ENCODE measurements at places on chromosomes 7 and 10.

GRCh38 chr7:29771081-29771816 lies 35.1 kb upstream of the WIPF3 start:
- no peaks in the 10 kb centered on the region for H3K27me3 ChIP-seq
- no peaks in the 10 kb centered on the region for H3K4me1 ChIP-seq
- H3K4me3 ChIP-seq, result no peak overlapping the region
- ATAC-seq, result no peak
- H3K27ac ChIP-seq, result no peak overlapping the region

GRCh38 chr7:67484244-67484751 lies 487.7 kb downstream of the TYW1 start:
- ATAC-seq, result peak; percentile 50
- H3K27me3 ChIP-seq, result no peaks in the 10 kb centered on the region
- no peaks in the 10 kb centered on the region for H3K4me1 ChIP-seq

GRCh38 chr7:92622685-92623084 lies 32.5 kb upstream of the FAM133B start:
- H3K27me3 ChIP-seq, result no peaks in the 10 kb centered on the region
- ATAC-seq, result no peak
- peaks cover 5% of the 10 kb centered on the region for H3K4me1 ChIP-seq
- no peak overlapping the region for H3K4me3 ChIP-seq

GRCh38 chr7:14717816-14718215 lies 184.7 kb downstream of the DGKB start:
- H3K36me3 ChIP-seq, result no peaks in the 10 kb centered on the region
- no peak overlapping the region for H3K4me3 ChIP-seq
- H3K27me3 ChIP-seq, result no peaks in the 10 kb centered on the region
- no peaks in the 10 kb centered on the region for H3K4me1 ChIP-seq
- no peak for ATAC-seq

- no peak overlapping the region for H3K27ac ChIP-seq
- H3K27me3 ChIP-seq, result no peaks in the 10 kb centered on the region
- H3K4me1 ChIP-seq, result no peaks in the 10 kb centered on the region
- no peaks in the 10 kb centered on the region for H3K36me3 ChIP-seq
These were observed 101.9 kb upstream of the PIP4K2A start for GRCh38 chr10:22816298-22816653.

- H3K4me1 ChIP-seq, result no peaks in the 10 kb centered on the region
- no peak for ATAC-seq
- no peaks in the 10 kb centered on the region for H3K36me3 ChIP-seq
- no peak overlapping the region for H3K4me3 ChIP-seq
- H3K27ac ChIP-seq, result no peak overlapping the region
These were observed 457.3 kb downstream of the ETV1 start for GRCh38 chr7:13532028-13532753.

DNA sequence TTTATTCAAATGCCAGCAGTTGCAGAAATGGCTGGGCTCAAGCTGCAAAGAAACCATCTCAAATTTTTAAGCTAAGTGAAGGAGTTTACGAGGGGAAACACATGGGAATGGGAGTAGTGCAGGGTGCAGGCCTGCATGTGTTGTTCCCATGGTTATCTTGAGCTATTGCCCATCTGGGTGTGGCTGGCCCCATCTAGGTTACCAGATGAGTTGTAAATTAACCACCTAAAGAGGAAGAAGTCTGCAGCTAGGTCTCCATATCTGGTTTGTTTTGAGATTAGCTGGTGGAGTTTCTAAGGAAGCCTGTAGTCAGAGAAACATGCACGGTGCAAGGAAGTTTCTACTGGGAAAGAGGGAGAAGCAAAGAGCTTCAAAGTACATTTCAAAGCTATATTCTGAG lies 23.3 kb upstream of the STEAP2 start:
- H3K27me3 ChIP-seq, result no peaks in the 10 kb centered on the region
- ATAC-seq, result no peak
- H3K4me1 ChIP-seq, result no peaks in the 10 kb centered on the region
- H3K27ac ChIP-seq, result no peak overlapping the region

GRCh38 chr10:21720090-21720489 lies 186.1 kb downstream of the MLLT10 start:
- ATAC-seq, result no peak
- peaks cover 29% of the 10 kb centered on the region for H3K36me3 ChIP-seq
- peaks cover 5% of the 10 kb centered on the region for H3K4me1 ChIP-seq

- no peak for ATAC-seq
- no peaks in the 10 kb centered on the region for H3K27me3 ChIP-seq
- H3K4me1 ChIP-seq, result peaks cover 3% of the 10 kb centered on the region
- H3K4me3 ChIP-seq, result no peak overlapping the region
These were observed 2.1 kb downstream of the ADD3 start for GRCh38 chr10:110009736-110010475.

DNA sequence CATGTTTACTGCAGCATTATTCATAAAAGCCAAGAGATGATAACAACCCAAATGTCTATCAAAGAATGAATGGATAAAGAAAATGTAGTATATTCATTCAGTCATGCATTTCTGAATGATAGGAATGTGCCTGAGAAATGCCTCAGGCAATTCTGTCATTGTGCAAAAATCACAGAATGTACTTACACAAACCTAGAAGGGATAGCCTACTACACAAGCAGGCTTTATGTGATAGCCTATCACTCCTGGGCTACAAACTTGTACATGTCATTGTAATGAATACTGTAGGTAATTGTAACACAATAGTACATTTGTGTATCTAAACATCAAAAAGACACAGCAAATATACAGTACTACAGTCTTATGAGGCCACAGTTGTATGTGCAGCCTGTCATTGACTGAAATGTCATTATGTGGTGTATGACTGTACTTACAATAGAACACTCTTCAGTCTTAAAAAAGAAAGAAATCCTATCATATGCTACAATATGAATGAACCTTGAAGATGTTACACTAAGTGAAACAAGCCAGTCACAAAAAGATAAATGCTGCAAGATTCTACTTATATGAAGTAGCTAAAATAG lies 141.8 kb upstream of the GPR22 start:
- no peak overlapping the region for H3K4me3 ChIP-seq
- no peak for ATAC-seq
- no peaks in the 10 kb centered on the region for H3K4me1 ChIP-seq
- no peaks in the 10 kb centered on the region for H3K27me3 ChIP-seq

DNA sequence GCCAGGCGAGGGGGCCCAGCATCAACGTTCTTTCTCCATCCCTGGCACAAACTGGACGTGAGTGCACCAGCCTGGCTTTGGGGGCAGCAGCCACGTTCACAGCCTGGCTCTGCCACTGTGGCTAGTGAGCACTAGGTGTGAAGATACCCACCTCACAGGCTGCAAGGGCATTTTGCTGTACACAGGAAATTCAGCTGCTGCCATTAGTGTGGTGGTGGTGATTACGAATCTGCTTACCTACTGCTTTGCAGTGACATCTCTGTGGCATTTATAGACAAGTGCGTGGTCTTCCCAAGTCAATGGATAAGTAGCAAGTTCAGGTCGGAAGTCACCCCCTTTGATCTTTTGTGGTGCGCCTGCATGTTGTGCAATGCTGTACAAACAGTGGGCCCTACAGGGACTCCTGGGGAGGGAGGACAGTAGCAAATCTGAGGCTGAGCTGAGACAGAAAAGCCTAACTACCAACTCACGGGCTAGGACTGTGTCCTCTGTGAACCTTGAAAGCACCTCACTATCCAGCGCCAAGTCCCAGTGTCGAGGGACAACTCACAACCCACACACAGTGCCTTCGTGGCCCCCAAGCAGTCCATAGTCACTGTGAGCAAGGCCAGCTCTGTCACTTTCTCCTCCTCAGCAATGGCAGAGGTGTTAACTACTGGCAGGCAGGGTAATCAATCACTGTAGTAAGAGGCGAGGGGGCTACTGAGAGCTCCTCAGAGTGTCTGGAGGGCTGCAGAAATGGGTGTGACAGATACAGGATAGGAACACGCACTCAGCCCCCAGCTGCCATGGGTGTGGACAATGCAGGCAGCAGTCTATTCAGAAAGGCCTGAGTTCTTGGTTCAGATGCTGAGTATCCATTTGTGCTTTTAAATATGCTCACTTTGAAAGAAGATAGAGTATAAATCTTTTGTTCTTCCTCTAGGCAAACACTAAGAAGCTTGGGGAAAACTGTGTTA lies 17.0 kb upstream of the MMP21 start:
- peak; percentile 9 for ATAC-seq
- H3K4me3 ChIP-seq, result no peak overlapping the region
- no peak overlapping the region for H3K27ac ChIP-seq
- H3K27me3 ChIP-seq, result no peaks in the 10 kb centered on the region
- H3K4me1 ChIP-seq, result no peaks in the 10 kb centered on the region
- no peaks in the 10 kb centered on the region for H3K36me3 ChIP-seq

DNA sequence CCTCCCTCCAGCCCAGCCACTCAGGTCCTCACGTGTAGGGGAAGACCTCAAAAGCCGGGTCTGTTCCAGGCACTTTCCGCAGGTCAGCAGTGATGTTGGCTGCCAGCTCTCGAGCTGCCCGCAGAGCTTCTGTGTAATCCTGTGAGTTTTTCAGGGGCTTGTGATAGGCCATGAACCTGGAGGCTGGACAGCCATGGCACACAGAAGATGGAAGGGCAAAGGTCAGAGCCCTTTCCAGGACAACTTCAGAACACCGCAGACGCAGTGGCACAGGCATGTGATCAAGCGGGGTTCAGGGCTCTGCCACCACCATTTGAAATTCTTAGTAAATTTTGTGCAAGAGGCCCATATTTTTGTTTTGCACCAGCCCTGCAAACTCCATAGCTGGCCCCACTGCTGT lies 24.0 kb downstream of the NPC1L1 start:
- H3K27me3 ChIP-seq, result no peaks in the 10 kb centered on the region
- no peak for ATAC-seq
- peaks cover 3% of the 10 kb centered on the region for H3K36me3 ChIP-seq
- H3K4me1 ChIP-seq, result no peaks in the 10 kb centered on the region

GRCh38 chr7:18387191-18387735 lies 108.3 kb upstream of the HDAC9 start:
- no peaks in the 10 kb centered on the region for H3K27me3 ChIP-seq
- H3K4me3 ChIP-seq, result no peak overlapping the region
- ATAC-seq, result no peak
- no peak overlapping the region for H3K27ac ChIP-seq
- H3K4me1 ChIP-seq, result peaks cover 12% of the 10 kb centered on the region
- no peaks in the 10 kb centered on the region for H3K36me3 ChIP-seq

- no peaks in the 10 kb centered on the region for H3K36me3 ChIP-seq
- H3K4me1 ChIP-seq, result no peaks in the 10 kb centered on the region
- no peak for ATAC-seq
- H3K27ac ChIP-seq, result no peak overlapping the region
These were observed 205.8 kb upstream of the LYZL1 start for GRCh38 chr10:29083096-29083495.

- H3K4me1 ChIP-seq, result no peaks in the 10 kb centered on the region
- H3K27me3 ChIP-seq, result no peaks in the 10 kb centered on the region
- H3K4me3 ChIP-seq, result no peak overlapping the region
These were observed 79.9 kb upstream of the AGR3 start for GRCh38 chr7:16961641-16962040.

- H3K36me3 ChIP-seq, result no peaks in the 10 kb centered on the region
- no peak overlapping the region for H3K4me3 ChIP-seq
- H3K4me1 ChIP-seq, result peaks cover 7% of the 10 kb centered on the region
- H3K27ac ChIP-seq, result no peak overlapping the region
- no peaks in the 10 kb centered on the region for H3K27me3 ChIP-seq
These were observed 13.6 kb downstream of the CSTF2T start for GRCh38 chr10:51685768-51686167.

DNA sequence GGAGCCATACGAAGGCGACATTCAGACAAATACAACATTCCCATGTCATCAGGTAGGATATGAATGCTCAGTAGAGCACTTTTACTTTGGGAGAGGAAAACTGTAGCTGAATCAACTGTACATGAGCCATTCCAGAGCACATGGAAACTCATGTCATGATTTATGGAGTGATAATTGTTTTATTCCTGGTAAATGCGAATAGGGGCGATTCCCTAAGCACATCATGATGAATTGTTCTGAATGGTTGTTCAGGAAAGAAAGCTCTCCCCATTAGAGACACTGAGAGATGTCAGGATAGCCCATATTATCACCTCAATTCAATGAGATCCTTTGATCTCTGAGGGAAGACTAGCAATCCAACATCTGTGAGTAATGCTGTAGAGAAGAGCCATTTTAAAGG lies 243.6 kb downstream of the FOXP2 start:
- ATAC-seq, result no peak
- no peaks in the 10 kb centered on the region for H3K36me3 ChIP-seq
- H3K4me1 ChIP-seq, result peaks cover 88% of the 10 kb centered on the region
- peak overlapping the region; percentile 59 for H3K27ac ChIP-seq
- no peak overlapping the region for H3K4me3 ChIP-seq

GRCh38 chr7:107506674-107507339 lies 37.0 kb downstream of the GPR22 start:
- no peak overlapping the region for H3K27ac ChIP-seq
- no peaks in the 10 kb centered on the region for H3K36me3 ChIP-seq
- no peaks in the 10 kb centered on the region for H3K27me3 ChIP-seq
- ATAC-seq, result peak; percentile 41
- no peak overlapping the region for H3K4me3 ChIP-seq
- H3K4me1 ChIP-seq, result no peaks in the 10 kb centered on the region

All from gastroesophageal sphincter (tissue), 4 donors.